ENCODE measurements at places on chromosomes 5 and 9.
A peak's percentile ranks its signal among the peaks of the same experiment; 100 is the strongest.

GRCh38 chr5:104941030-104941645 is 1378.5 kb upstream of the NUDT12 start:
- no peaks in the 10 kb centered on the region for H3K27me3 ChIP-seq
- H3K27ac ChIP-seq, result no peak overlapping the region
- DNase-seq, result no peak
- H3K36me3 ChIP-seq, result no peaks in the 10 kb centered on the region
- H3K4me3 ChIP-seq, result no peak overlapping the region

GRCh38 chr9:120336021-120336752 is 243.8 kb downstream of the CDK5RAP2 start:
- no peak for DNase-seq
- H3K27me3 ChIP-seq, result no peaks in the 10 kb centered on the region
- no peaks in the 10 kb centered on the region for H3K4me1 ChIP-seq
- no peaks in the 10 kb centered on the region for H3K36me3 ChIP-seq

GRCh38 chr9:120882935-120883607 is 6.1 kb upstream of the PHF19 start:
- peaks cover 67% of the 10 kb centered on the region for H3K4me1 ChIP-seq
- H3K36me3 ChIP-seq, result no peaks in the 10 kb centered on the region
- no peak overlapping the region for H3K27ac ChIP-seq
- no peak overlapping the region for H3K4me3 ChIP-seq
- DNase-seq, result peak; percentile 44
- no peaks in the 10 kb centered on the region for H3K27me3 ChIP-seq

- no peak overlapping the region for H3K4me3 ChIP-seq
- peak; percentile 44 for DNase-seq
- no peaks in the 10 kb centered on the region for H3K4me1 ChIP-seq
- no peaks in the 10 kb centered on the region for H3K27me3 ChIP-seq
Measured at GRCh38 chr5:136020383-136021015, 8.3 kb upstream of the TGFBI start.

DNA sequence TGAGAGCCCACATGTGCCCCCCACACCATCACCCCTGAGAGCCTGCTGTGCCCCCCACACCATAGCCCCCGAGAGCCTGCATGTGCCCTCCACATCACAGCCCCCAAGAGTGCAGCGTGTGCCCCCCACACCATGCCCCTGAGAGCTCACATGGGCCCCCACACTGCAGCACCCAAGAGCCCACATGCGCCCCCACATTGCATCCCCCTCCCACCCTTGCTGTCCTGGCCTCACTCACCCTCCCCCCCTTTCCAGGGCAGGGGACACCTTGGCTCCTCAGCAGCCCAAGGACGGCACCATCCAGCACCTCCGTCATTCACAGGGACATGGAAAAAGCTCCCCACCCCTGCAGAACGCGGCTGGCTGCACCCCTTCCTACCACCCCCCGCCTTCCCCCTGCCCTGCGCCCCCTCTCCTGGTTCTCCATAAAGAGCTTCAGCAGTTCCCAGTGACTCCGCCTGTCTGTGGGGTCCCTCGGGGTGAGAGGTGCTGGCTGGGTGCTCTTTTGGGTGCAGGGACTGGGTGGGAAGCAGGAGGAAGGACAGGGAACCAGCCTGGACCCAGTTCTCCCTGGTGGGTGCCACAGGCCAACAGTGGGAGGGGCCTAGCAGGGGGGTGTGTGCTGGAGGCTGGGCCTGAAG is 5.0 kb downstream of the LCN1 start:
- no peaks in the 10 kb centered on the region for H3K4me1 ChIP-seq
- no peak for DNase-seq
- H3K27ac ChIP-seq, result no peak overlapping the region
- H3K27me3 ChIP-seq, result no peaks in the 10 kb centered on the region
- no peak overlapping the region for H3K4me3 ChIP-seq

DNA sequence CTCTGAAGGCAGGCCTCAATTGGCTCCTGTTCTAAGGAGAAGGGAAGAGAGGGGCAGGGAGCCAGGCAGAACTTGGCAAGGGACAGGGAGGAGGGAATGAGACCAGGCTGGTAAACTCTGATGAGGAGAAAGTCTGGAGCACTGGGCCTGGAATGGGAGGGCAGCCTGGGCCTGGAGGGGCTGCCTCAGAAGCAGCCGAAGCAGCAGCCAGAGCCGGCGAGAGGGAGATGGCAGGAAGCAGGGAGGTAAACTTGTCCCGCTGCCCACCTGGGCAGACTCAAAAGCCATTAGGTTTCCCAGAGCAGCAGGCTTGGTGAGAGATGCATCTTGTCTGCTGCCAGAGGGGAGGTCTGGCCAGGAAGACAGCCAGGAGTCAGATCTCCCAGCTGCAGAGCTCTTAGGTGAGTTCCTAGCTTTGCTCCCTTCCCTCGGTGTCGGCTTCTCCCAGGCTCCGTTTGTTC is 37.0 kb upstream of the CRB2 start:
- peaks cover 28% of the 10 kb centered on the region for H3K4me1 ChIP-seq
- no peaks in the 10 kb centered on the region for H3K36me3 ChIP-seq
- no peaks in the 10 kb centered on the region for H3K27me3 ChIP-seq
- no peak for DNase-seq

DNA sequence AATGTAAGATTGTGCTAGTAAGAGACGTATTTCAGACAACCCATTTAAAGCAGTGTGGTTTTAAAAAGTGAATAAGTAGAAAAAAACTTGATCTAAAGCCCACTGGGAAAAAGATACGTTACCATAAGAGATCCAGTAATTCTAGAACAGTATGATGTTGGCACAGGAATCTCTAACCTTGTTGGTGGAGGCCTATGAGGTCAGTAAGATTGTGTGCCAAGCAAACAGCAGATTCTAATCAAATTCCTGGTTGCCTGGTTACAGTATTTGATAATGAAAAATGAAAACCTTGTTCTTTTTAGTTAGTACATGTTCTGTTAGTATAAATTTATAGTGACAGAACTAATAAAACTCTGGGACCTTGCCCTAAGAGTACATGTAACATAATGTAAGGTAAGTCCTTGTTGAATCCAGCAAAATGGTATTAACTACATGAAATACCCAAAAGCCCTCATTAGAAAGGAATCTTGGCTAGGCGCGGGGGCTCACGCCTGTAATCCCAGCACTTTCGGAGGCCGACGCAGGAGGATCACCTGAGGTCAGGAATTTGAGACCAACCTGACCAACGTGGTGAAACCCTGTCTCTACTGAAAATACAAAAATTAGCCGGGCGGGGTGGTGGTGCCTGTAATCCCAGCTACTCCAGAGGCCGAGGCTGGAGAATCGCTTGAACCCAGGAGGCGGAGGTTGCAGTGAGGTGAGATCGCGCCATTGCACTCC is 33.2 kb upstream of the DMXL1 start:
- no peak overlapping the region for H3K27ac ChIP-seq
- H3K4me1 ChIP-seq, result no peaks in the 10 kb centered on the region
- no peak overlapping the region for H3K4me3 ChIP-seq
- no peaks in the 10 kb centered on the region for H3K27me3 ChIP-seq

- no peaks in the 10 kb centered on the region for H3K36me3 ChIP-seq
- H3K27me3 ChIP-seq, result no peaks in the 10 kb centered on the region
- no peak for DNase-seq
- peaks cover 20% of the 10 kb centered on the region for H3K4me1 ChIP-seq
- H3K4me3 ChIP-seq, result no peak overlapping the region
Measured at GRCh38 chr9:68978066-68978465, 35.8 kb downstream of the PRKACG start.

DNA sequence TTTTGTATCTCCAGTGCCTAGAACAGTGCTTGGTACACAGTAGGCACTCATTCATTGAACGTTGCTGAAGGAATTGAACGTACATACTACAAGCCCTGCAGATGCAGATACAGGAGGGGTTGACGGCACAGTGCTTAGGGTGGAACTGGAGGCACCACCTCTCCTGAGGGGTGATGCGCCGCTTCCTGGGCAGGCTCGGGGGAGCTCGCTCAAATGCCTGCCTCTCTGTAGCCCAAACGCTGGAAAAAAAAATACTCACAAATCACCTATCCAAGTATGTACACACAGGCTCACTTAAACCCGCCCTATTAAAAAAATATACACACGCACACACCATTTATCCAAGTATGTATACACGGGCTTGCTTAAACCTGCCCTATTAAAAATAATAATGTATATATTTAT is 536 bp upstream of the COMMD10 start:
- peaks cover 7% of the 10 kb centered on the region for H3K36me3 ChIP-seq
- peak overlapping the region; percentile 58 for H3K4me3 ChIP-seq
- H3K27ac ChIP-seq, result peak overlapping the region; percentile 78
- H3K4me1 ChIP-seq, result peaks cover 33% of the 10 kb centered on the region

Data from CD4-positive, alpha-beta memory T cell (primary cell).